ENCODE measurements at places on chromosomes 16 and 17.

- DNase-seq, result no peak
Measured at GRCh38 chr17:16888413-16889087, 83.4 kb downstream of the TNFRSF13B start.

DNA sequence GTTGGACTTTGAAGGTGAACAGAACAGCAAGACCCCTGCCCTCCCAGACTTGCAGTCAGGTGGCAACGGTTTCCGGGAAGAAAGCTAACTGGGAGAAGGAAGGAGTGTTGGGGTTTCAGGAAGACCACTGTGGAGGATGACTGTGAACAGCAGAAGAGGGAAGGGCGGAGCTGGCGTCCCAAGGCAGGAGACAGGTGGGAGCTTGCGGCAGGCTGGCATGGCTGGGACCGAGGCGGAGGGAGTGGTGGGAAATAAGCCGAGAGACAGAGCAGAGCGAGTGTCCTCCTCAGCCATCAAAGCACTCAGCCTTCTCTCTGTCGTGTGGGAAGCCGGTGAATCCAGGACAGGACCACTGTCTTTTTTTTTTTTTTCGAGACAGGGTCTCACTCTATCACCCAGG lies 108.5 kb upstream of the CACNG5 start:
- no peak for DNase-seq

DNA sequence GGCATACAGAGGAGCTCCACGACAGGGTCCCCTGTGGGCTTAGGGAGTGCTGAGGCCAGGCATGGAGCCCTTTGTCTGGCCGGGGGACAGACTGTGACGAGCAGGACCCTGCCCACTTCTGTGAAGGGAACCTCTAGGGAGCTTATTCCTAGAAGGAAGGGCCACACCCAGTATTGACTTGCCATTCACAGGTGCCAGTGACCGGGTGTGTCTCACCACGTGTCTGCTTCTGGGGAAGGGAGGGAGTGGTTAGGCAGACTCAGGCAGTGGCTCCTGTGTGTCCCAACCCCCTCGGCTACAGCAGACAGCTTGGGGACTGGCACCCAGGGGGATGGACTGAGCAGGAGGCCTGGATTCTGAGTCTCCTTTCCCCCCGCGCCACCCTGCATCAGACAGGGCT lies 57.2 kb downstream of the SOCS1 start:
- no peak for DNase-seq

DNA sequence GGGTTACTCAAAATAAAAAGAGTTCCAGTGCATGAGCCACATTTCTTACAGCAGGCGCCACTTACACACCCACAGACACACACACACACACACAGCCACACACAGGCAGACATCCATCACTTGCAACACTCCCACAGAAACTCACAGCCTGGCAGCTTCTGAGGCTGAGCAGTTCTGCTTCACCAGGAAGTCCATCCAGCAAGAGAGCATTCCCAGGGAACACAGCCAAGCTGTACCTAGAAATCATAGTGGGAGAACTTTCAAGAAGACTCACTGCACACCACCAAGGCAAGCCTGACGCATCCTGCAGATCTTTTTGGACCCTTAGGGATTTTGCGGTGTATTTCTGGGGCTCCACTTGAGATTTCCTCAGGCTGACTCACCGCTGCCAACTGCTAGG lies 140.9 kb upstream of the WSB1 start:
- DNase-seq, result no peak

GRCh38 chr17:47197821-47198220 lies 8.7 kb upstream of the CDC27 start:
- no peak for DNase-seq

DNA sequence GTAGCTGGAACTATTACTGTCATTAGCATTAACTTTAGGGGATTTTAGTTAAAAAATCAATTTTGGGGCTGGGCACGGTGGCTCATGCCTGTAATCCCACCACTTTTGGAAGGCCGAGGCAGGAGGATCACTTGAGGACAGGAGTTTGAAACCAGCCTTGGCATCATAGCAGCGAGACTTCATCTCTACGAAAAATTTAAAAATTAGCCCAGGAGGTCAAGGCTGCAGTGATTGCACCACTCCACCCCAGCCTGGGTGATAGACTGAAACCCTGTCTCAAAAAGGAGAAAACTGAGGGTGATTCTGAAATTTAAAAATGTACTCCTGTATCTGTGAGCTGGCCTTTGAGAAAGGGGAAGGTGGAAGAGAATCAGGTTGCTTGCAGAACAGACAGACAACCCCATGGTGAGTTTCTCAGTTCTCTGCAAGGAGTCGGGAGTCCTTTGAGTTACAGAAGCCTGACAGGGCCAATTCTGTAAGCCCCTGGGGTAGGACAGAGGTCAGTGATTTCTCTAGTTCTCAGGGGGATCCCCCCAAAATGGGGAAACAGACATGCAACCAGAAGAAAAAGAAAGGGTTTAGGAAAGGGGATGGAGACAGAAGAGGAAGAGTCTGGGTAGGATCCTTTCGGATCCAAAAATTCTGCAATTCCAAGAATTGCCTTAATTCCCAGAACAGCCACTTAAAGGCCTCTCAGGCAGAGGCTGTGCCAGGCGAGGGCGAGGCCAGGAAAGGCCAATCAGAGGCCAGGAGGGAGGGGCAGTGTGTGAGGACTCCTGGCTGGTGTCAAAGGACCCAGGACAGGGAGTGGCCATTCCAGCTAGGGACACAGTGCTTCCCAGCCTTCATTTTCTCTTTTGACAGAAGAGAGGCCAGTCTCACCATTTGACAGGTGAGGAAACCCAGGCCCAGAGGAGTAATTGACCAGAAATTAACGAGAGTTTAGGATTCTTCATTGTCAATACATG lies 6.7 kb downstream of the NUPR1 start:
- DNase-seq, result no peak

GRCh38 chr16:66091471-66091891 lies 275.0 kb upstream of the CDH5 start:
- DNase-seq, result no peak

DNA sequence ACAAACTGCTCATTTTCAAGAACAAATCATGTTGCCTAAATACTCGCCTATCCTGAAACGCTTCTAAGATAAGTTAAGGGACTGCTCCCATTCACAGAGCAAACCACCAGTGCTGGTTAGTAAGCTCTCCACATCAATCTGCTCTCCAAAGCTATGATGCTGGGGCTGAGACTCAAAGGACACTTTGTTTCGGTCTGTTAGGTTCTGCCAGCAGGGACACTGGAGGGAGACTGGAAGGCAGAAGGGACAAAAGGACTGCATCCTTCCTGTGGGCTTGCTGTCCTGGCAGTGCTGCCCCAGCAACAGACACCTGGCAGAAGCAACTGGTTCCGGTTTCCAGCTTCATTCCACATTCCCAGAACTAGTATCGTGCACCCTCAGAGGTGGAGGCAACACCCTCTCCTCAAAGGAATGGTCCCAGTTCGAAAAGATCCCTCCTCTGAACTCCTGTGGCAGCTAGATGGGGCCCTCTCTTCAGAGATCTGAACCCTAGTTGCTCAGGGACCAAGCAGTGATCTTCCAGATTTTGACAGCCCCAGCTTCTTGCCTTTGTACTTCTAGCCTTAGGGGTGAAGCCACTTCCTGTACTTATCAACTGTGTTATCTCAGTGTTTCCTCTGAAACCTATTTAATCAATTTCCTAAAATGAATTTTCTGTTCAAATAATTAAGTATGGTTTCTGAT lies 73.4 kb upstream of the GSG1L start:
- no peak for DNase-seq

- DNase-seq, result no peak
Measured at GRCh38 chr17:45388604-45389325, 43.9 kb downstream of the ARHGAP27 start.

DNA sequence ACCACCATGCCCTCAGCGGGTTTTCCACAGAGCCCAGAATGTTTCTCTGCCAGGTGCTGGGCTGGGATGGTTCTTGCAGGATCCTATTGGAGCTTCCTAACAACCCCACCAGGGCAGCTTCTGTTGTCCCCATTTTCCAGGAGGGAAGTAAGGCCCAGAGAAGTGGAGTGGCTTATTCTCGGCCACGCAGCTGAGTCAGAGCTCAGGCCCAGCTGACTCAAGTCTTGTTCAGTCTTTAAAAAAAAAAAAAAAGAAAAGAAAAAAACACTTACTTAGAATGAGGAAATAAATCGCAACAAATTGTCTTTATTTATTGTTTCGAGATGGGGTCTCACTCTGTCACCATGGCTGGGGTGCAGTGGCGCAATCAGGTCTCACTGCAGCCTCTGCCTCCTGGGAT lies 413.0 kb downstream of the CPPED1 start:
- no peak for DNase-seq

- DNase-seq, result no peak
Measured at GRCh38 chr17:41812381-41813151, at the start of gene FKBP10. Gene FKBP10, plus strand, starts transcription at chr17:41813004. Its CDS starts 31 bp downstream, at chr17:41813035.

GRCh38 chr17:45149669-45150664 lies 1.7 kb downstream of the HEXIM1 start:
- DNase-seq, result peak; percentile 35

- DNase-seq, result no peak
Measured at GRCh38 chr16:65178151-65178550, 56.3 kb upstream of the CDH11 start.

- DNase-seq, result no peak
Measured at GRCh38 chr17:12365805-12366204, 299.9 kb upstream of the MYOCD start.

GRCh38 chr16:74778646-74779045 lies 4.0 kb upstream of the FA2H start:
- DNase-seq, result no peak

- DNase-seq, result no peak
Measured at GRCh38 chr16:48101069-48101674, 54.6 kb downstream of the ABCC12 start.

DNA sequence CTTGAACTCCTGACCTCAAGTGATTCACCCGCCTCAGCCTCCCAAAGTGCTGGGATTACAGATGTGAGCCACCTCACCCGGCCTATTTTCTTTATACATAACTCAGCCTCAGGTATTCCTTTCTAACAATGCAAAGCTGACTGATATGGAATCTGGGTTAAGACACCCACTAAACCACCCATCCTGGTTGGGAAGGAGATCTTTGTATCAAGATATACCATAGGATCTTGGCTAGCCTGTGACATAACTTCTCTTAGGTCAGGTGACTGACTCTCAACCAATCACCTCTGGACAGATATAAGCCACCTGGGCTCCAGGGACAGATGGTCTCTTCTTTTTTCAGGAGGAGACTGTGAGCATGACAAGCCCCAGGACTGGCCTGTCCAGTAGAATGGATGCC lies 51.2 kb upstream of the NKD1 start:
- DNase-seq, result no peak

DNA sequence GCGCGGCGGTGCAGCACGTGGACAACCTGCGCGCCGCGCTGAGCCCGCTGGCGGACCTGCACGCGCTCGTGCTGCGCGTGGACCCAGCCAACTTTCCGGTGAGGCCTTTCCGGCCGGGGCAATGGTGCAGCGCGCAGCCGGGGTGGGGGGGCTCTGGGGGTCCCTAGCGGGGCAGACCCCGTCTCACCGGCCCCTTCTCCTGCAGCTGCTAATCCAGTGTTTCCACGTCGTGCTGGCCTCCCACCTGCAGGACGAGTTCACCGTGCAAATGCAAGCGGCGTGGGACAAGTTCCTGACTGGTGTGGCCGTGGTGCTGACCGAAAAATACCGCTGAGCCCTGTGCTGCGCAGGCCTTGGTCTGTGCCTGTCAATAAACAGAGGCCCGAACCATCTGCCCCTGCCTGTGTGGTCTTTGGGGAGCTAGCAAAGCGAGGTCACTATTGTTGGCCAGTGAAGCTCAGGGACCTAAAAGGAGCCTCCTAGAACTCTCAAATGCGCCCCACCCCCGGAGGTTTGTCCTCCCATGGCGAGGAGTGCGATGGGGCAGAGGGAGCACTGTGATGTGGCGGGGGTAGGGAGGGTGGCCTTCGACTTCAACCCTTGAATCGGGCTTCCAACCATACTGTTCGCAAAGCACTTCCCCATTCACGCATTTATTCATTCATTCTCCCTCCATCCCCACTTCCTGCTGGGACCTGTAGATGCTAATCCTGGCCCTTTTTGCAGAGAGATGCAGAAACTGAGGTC lies 770 bp downstream of the HBM start:
- DNase-seq, result no peak

DNA sequence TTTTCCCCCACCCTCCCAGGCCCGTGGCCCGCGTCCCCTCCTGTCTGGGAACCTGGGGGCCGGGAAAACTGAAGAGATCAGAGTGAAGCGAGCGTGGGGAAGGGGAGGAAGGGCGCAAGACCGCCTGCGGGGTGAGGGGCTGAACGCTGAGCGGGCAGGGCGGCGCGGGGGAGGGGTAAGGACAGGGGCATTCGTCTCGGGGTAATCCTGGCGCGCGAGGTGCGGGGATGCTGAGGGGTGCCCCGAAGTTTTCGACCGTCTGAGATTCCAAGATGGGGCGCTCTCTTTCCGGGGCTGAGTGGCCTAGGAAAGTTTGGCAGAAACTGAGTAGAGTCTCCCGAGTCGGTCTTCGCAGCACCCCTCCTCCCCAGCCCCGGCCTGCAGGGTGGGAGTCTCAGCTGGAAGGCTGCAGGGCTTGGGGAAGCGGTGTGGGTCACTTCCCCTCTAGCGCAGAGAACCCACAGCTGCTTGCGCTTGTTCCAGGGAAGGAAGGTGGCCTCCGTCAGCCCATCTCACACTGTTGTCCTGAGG lies 555 bp downstream of the TTYH2 start:
- DNase-seq, result no peak
